Kidney epithelial cell (primary cell): ENCODE measurements at places on chromosomes 6 and 20.

- no peak for DNase-seq
These were observed 339.0 kb upstream of the ADGRB3 start for GRCh38 chr6:68296126-68296525.

DNA sequence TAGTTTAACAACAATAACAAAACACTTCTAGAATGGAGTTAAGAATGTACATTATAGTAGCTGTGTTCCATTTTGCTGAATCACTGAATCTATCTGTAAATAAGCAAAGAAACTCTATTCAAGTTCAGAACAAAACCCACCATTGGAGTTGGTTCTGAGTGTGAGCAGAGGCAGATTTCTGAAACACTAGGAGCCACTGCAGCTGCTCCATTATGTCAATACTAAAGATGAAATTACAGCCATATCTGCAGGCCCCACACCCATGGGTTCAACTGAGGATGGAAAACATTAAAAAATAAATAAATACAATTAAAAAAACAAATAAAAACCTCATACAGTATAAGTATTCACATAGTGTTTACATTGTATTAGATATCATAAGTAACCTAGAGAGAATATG, 91.0 kb downstream of the REPS1 start:
- no peak for DNase-seq

- DNase-seq, result no peak
These were observed 899.6 kb upstream of the SLC35B3 start for GRCh38 chr6:9334979-9335378.

GRCh38 chr20:10629946-10630650, 43.7 kb downstream of the JAG1 start:
- no peak for DNase-seq

- no peak for DNase-seq
These were observed 10.6 kb downstream of the IL22RA2 start for GRCh38 chr6:137162692-137163306.

DNA sequence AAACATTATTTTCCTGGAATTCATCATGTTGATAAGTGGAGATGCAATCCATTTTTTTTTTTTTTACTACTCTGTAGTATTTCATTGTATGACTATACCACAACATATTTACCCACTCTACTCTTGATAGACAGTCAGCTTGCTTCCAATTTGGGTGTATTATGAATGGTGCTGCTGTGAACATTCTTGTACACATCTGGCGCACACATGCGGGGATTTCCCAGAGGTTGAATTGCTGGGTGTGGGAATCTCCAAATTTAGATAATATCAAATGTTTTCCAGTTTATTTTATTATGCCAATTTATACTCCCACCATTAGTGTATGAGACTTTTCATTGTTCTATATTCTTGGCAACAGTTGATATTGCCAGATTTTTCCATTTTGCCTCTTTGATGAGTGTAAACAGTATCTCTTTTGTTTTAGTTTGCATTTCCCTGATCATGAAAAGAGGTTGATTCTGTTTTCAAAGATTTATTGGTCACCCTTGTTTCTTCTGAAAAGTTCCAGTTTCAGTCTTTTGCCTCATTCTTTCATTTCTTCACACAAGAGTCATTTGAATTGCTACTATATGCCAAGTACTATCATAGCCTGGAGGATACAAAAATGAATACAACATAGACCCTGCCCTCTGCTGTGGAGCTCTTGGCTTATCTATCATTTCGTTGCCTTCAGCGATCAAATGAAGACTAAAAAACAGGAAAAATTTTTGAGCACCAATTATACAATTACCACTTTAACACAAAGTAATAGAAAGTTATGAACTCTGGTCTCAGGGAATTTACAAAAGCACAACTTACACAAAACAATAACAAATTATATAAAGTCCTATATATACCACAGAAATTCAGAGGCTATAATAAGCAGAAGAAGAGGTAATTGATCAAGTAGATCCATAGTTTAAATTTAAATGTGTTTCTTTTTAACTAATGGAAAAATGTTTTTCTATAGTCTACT, 17.1 kb upstream of the NCOA7 start:
- DNase-seq, result no peak

GRCh38 chr6:6610031-6610591, 21.6 kb downstream of the LY86 start:
- no peak for DNase-seq

DNA sequence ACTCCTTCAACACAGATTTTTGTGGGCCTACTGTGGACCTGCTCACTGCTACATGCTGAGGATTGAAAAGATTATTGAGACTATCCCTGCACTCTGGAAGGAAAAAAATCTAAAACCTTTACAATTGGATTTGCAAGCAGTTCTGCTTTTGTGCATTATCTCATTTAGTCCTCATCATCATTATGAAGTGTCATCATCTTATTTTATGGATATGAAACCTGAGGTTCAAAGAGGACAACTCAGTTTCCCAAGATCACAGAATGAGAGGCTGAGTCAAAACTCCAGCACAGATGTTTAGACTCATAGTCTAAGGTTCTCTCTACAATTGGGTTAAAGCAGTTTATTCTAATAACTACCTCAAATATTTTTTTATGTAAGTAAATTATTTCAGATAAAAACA, 160.2 kb upstream of the MARCKS start:
- DNase-seq, result no peak

DNA sequence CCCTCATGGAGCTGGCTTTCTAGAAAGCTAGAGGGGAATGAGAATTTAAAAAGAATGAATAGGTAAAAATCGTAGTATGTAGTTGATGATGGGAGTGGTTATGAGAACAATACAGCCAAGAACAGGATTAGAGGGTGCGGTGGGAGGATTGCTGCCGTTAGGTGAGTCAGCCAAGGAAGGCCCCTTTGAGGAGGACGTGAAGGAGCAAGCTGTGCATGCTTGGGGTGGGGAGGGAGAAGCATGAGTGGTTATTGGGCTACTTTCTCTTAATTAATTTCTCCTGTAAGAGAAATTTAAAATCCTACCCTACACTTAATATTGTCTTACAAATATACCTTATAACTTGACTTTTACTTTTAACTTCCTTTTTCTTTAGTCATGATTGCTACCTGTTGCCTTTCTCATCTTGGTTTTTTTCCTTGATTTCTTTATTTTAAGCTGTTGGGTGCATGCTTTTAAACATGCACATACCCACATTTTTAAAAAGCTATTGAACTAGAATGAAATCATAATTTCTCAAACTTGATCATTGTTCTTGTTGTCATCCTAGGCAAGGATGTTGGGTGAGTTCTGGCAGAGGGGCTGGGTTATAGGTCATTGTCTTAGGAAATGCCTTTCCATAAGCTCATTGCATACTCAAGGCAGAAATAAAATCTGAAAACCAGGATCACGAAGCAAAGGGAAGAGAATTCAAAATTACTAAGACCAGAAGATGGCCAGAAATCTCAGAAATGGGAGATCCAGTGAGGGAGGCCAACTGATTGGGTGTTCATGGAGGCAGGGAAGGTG, 114.5 kb downstream of the TCP11 start:
- DNase-seq, result no peak

GRCh38 chr6:41429506-41430504, 94.4 kb downstream of the NCR2 start:
- no peak for DNase-seq

DNA sequence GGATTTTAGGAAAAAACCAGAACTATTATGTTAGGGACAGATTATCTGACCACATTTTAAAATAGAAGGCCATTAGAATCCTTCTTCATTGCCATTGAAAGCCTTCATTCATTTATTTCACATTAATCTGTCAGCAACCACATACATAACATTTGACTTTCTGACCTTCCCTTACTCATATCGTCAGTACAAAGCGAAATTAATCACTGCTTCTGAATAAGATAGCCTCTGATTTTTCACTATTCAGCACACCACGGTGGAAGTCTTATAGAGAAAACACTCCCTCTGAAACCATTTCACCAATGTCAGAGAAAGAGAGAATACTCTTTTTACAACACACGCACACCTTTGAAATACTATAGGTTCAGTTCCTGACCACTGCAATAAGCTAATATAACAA, 442.5 kb upstream of the ID4 start:
- no peak for DNase-seq

GRCh38 chr20:53149890-53150205, 177.7 kb downstream of the TSHZ2 start:
- no peak for DNase-seq

GRCh38 chr20:59748619-59749191, 144.4 kb downstream of the PHACTR3 start:
- no peak for DNase-seq

DNA sequence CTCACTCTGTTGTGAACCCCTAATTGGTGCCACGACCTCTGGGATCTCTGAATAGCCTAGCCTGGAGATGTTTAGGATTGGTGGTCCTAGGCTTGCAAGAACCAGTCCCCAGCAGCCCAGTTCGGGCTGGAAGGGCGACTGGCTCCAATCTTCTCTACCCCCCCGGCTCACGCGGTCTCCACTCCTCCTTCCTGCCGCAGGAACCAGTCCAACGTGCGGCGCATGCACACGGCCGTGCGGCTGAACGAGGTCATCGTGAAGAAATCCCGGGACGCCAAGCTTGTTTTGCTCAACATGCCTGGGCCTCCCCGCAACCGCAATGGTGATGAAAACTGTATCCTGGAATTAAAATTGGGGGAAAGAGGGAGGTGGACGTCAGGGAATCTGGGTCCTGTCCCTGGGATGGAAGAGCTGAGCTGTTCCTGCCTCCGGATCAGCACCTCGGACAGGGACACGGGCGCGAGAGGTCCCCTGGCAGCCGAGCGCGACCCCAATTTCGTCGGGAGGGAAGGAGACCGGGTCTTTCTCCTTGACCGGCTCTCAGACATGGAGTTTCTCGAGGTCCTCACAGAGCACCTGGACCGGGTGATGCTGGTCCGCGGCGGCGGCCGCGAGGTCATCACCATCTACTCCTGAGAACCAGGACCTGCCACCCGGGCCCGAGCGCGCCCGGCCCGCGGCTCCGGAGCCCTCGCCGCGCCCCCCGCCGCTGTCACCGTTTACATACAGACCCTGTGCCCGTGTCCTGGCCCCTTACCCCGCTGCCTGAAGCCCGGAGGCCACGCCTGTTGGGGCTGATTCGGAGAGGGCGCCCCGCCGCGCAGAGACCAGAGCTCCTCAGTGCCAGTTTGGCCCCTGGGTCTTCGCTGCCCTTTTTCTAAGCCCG, 28.2 kb downstream of the SLC12A5 start:
- DNase-seq, result no peak

DNA sequence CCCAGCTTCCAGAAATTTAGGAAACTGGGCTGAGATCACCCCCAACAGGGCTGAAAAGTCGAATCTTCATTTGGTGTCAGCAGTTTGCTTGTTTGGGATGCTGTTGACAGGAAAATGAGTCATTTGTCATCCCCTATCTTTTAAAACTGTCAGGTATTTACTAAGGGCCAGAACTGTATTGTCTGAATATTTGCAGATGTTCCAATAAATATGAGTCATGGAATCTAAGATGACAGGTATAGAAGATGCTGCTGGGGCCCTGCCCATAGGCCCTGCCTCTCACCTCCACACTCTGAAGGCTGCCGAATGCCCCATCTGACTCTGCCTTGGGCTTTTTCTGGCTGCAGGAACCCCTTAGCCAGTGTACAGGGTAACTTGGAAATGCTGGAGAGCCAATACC, 3.9 kb downstream of the ETV7 start:
- no peak for DNase-seq

GRCh38 chr6:27096834-27097511, 150.5 kb upstream of the PRSS16 start:
- no peak for DNase-seq

DNA sequence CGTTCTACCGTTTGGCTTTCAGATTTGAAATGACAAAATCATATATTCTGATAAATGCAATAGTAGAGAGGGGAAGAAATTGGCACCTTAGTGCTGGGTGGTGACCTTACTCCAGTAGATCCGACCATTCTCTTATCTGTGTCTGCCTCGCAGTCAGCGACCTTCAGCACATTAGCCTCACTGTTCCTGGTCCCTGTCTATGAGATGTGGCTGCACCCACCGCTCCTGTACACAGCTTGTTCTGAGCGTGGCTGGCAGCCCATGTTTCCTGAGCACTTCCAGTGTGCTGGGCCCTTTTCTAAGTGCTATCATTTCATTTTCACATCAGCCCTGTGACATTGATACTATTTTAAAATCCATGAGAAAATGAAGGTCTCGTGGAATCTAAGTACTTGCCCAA, 138.1 kb downstream of the TMEM242 start:
- no peak for DNase-seq

DNA sequence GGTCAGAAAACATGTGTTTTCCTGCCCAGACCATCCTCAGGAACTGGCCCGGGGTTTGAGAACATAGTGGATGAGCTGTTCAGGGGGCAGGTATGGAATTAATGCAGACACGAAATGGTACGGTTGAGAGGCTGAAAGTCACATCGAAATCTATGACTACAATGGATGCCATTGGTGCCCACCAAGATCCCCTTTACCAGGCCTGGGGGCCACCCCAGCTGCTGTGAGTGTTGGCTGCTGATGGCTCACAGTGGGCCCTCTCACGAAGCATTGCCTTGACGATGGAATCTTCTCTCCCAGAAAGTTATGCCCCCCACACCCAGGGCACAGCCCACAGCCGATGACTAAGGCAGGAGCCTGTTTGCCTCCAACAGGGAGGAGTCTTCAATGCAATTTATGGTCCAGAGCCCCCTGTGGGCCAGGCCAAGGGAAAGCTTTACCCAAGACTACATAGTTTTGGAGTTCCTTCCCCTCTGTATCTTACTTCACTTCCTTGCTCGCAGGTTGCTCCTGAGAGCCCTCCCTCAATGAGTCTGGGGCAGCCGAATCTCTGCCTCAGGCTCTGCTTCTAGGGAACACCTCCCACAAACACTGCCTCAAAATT, 92.6 kb downstream of the BFSP1 start:
- no peak for DNase-seq

- no peak for DNase-seq
These were observed 32.6 kb upstream of the TBC1D7 start for GRCh38 chr6:13360671-13361540.

- DNase-seq, result no peak
These were observed 328 bp downstream of the RRBP1 start for GRCh38 chr20:17681726-17682102.

DNA sequence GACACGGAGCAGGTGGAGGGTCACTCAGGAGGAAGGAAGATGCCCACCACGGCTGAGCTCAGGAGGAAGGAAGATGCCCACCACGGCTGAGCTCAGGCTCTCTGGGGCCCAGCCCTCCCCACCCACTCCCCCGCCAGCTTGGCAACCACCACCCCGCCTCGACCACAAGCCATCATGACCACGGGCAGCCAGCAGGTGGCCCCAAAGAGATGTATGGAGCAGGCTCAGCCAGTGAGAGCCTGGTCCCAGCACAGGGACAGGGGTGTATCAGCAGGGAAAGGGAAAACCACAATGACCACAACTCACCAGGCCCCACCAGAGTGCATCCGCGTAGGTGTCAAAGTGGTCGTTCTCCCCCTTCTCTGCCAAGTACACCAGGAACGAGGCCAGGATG, 30.4 kb downstream of the KCNQ2 start:
- DNase-seq, result no peak

- no peak for DNase-seq
These were observed 144.3 kb upstream of the ZNF184 start for GRCh38 chr6:27617046-27617687.

GRCh38 chr6:101762851-101763250, 369.3 kb downstream of the GRIK2 start:
- DNase-seq, result no peak
